ENCODE measurements at places on chromosomes 3 and 15. TPM values are rescaled to one million over a fixed set of nuclear protein-coding genes. Genes with fewer than 3 reads are reported as not detected.

- DNase-seq: no peak
Measured at GRCh38 chr15:99412626-99413025, 153.2 kb upstream of the MEF2A start.

DZIP3 gene
- 8.7 TPM for total RNA-seq

DNA sequence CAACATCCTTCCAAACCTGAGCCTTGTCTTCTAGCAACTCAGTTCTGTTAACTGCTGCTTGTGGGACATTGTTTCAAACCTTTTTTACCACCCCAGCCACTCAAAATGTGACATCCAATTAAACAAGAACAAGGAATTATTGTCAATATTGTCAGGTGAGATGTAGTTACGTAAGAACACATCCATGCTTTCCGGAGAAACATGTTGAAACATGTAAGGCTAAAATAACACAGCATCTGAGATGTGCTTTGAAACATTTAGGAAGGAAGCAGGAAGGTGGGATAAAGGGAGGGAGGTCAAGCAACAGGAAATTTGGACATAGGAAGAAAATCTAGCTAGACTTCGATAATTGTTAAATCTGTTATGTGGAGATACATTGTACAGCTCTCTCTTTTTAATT is 50.9 kb upstream of the PRICKLE2 start:
- DNase-seq: no peak

- no peak for DNase-seq
Measured at GRCh38 chr15:92178911-92179310, 214.8 kb upstream of the ST8SIA2 start.

GRCh38 chr15:32706704-32707103 is 11.1 kb upstream of the GREM1 start:
- DNase-seq: no peak
